ENCODE measurements at places on chromosomes 16 and 17. TPM values are rescaled to one million over a fixed set of nuclear protein-coding genes. Genes with fewer than 3 reads are reported as not detected.

TEKT1 gene
- total RNA-seq: not detected

FOXC2 gene
- total RNA-seq: 1.1 TPM

ASPHD1 gene
- 4.1 TPM for total RNA-seq

KRTAP3-1 gene
- not detected for total RNA-seq

GRCh38 chr17:81404558-81405165, 9.4 kb downstream of the BAHCC1 start:
- DNase-seq: no peak
- H3K27ac ChIP-seq: no peak overlapping the region
- H3K4me3 ChIP-seq: no peak overlapping the region
- peaks cover 35% of the 10 kb centered on the region for H3K4me1 ChIP-seq

- DNase-seq: no peak
- no peaks in the 10 kb centered on the region for H3K27me3 ChIP-seq
- no peaks in the 10 kb centered on the region for H3K4me1 ChIP-seq
- no peak overlapping the region for H3K4me3 ChIP-seq
- H3K36me3 ChIP-seq: no peaks in the 10 kb centered on the region
- H3K27ac ChIP-seq: no peak overlapping the region
Observed at GRCh38 chr17:53949473-53950090, 126.9 kb downstream of the KIF2B start.

- no peaks in the 10 kb centered on the region for H3K27me3 ChIP-seq
- no peaks in the 10 kb centered on the region for H3K4me1 ChIP-seq
- DNase-seq: no peak
- H3K4me3 ChIP-seq: no peak overlapping the region
- H3K36me3 ChIP-seq: no peaks in the 10 kb centered on the region
- H3K27ac ChIP-seq: no peak overlapping the region
Observed at GRCh38 chr17:27109346-27109745, 184.6 kb upstream of the WSB1 start.

DNA sequence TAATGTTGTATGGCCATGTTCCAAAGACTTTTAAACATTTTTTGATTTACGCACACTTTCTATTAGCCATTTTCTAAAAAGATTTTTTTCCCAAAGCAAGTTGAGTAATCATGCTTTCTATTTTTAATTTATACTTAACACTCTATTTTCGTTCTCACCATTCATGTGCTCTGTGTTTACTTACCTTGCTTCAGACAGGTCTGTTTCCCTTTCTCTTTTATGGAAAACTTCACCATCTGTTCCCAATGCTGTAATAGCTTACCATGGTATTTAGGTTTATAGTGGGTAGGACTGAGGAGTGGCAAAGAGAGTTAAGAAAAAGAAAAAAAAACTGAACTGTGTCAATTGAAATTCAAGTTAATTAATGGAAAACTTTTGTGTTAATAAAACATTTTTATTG, 37.5 kb upstream of the KCNJ16 start:
- H3K27ac ChIP-seq: no peak overlapping the region
- no peak for DNase-seq
- no peak overlapping the region for H3K4me3 ChIP-seq
- H3K4me1 ChIP-seq: peaks cover 2% of the 10 kb centered on the region
- no peaks in the 10 kb centered on the region for H3K27me3 ChIP-seq

DNA sequence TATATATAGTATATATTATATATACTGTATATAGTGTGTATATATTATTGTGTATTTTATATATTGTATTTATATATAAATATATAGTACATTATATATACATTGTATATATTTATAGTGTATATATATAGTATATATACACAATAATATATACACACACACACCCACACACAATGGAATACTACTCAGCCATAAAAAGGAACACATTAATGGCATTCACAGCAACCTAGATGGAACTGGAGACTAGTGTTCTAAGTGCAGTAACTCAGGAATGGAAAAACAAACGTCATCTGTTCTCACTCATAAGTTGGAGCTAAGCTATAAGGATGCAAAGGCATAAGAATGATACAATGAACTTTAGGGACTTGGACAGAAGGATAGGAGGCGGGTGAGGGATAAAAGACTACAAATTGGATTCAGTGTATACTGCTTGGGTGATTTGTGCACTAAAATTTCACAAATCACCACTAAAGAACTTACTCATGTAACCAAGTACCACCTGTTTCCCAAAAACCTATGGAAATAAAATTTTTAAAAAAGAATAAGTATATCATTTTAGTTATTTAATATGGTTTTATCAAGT, 201.9 kb upstream of the CDH11 start:
- no peaks in the 10 kb centered on the region for H3K27me3 ChIP-seq
- H3K4me3 ChIP-seq: no peak overlapping the region
- no peak overlapping the region for H3K27ac ChIP-seq
- no peak for DNase-seq
- no peaks in the 10 kb centered on the region for H3K36me3 ChIP-seq

DNA sequence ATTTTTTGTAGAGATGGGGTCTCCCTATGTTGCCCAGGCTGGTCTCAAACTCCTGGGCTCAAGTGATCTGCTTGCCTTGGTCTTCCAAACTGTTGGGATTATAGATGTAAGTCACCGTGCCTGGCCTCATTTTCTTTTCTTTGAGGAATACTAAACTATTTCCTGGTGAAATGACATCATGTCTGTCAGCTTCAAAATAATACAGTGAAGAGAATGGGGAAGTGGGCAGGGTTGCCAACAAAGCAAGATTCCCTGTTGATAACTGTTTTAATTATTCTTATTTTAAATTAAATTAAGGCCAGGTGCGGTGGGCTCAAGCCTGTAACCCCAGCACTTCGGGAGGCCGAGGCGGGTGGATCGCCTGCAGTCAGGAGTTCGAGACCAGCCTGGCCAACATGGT, 21.1 kb downstream of the PIPOX start:
- no peaks in the 10 kb centered on the region for H3K36me3 ChIP-seq
- H3K4me3 ChIP-seq: no peak overlapping the region
- no peak overlapping the region for H3K27ac ChIP-seq
- no peaks in the 10 kb centered on the region for H3K4me1 ChIP-seq
- peaks cover 27% of the 10 kb centered on the region for H3K27me3 ChIP-seq
- DNase-seq: no peak

- peak overlapping the region; percentile 72 for H3K27ac ChIP-seq
- no peaks in the 10 kb centered on the region for H3K27me3 ChIP-seq
- H3K4me1 ChIP-seq: peaks cover 36% of the 10 kb centered on the region
- DNase-seq: peak; percentile 85
Observed at GRCh38 chr17:42135664-42136653, 13.4 kb downstream of the HSPB9 start.

DNA sequence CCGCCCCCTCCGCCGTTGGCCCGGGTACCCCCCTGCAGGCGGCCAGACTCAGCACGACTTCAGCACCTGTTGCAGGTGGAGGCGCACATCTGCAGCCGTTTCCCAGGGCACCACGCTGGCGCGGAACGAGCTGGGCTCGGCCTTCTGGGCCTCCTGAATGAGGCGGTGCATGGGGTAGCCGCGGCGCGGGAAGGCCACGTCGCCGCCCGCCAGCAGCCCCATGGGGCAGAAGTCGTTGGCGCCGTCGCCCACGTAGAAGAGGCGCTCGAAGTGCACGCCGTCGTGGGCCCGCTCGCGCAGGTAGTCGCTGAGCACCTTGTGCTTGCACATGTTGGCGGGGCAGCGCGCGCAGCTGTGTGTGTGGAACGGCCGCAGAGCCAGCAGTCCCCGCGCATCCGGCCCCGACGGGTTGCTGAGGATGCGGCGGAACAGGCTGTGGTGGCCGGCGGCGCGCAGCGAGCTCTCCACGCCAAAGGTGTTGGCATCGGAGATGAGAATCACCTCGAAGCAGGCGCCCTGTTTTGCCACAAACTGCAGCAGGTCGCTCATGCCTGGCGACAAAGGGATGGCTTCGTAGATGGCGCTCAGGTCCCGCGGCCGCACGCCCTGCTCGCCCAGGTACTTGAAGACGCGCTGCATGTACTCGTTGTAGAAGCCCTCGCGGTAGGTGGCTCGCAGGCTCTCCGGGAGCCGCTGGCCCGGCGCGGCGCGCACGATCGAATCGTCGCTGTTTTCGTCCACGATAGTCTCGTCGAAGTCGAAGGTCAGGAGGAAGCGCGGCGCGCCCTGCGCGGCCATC, 6.2 kb downstream of the PHOSPHO1 start:
- H3K27me3 ChIP-seq: peaks cover 45% of the 10 kb centered on the region
- no peaks in the 10 kb centered on the region for H3K36me3 ChIP-seq
- H3K4me1 ChIP-seq: no peaks in the 10 kb centered on the region
- H3K4me3 ChIP-seq: no peak overlapping the region
- H3K27ac ChIP-seq: no peak overlapping the region

GRCh38 chr17:2176499-2177169, 121.7 kb downstream of the HIC1 start:
- DNase-seq: no peak
- H3K36me3 ChIP-seq: peaks cover 2% of the 10 kb centered on the region
- H3K27ac ChIP-seq: peak overlapping the region; percentile 72
- H3K4me1 ChIP-seq: peaks cover 67% of the 10 kb centered on the region
- no peak overlapping the region for H3K4me3 ChIP-seq

GRCh38 chr16:2959206-2959605, 4.9 kb upstream of the KREMEN2 start:
- peaks cover 60% of the 10 kb centered on the region for H3K27me3 ChIP-seq
- DNase-seq: no peak
- no peaks in the 10 kb centered on the region for H3K36me3 ChIP-seq

DNA sequence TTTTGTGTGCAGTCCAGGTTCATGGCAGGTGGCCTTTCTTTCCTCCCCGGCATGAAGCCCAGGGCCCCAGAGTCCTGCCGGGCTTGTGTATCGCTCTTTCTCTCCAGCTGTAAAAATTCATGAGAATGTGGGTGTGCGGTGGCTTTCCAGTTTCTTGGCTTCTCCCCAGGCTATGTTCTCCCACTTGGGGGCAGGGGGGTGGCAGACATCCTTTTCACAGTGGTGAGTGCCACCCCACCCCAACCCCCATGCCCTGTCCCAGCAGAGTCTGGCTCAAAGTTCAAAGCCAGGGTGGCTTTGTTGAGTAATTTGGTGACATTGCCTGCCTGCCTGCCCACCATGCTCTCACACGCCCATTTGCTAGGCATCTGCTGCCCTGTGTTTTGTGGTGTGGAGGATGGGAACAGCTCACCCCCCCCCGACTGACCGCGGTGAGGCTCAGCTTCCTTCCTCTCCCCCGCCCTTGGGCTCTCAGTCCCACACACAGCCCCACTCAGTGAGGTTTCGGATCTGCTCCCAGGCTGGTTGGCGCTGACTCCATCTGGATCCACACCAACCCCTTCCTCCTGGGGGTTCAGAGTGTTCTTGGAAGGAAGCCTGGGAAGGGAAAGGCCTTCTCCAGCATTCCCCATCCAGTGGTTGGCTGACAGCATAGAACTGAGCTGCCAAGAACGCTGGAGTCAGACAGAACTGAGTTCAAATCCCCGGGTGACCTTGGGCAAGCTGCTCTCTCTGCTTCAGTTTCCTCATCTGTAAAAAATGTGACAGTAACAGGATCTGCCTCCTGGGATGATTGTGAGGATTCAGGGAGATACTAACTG, 36.0 kb downstream of the CHD9 start:
- H3K4me3 ChIP-seq: no peak overlapping the region
- no peaks in the 10 kb centered on the region for H3K36me3 ChIP-seq
- no peaks in the 10 kb centered on the region for H3K27me3 ChIP-seq
- H3K4me1 ChIP-seq: peaks cover 18% of the 10 kb centered on the region

- peak; percentile 43 for DNase-seq
- H3K4me1 ChIP-seq: peaks cover 3% of the 10 kb centered on the region
- no peak overlapping the region for H3K27ac ChIP-seq
- H3K4me3 ChIP-seq: no peak overlapping the region
Observed at GRCh38 chr17:35766903-35767510, 6.3 kb downstream of the C17orf50 start.

DNA sequence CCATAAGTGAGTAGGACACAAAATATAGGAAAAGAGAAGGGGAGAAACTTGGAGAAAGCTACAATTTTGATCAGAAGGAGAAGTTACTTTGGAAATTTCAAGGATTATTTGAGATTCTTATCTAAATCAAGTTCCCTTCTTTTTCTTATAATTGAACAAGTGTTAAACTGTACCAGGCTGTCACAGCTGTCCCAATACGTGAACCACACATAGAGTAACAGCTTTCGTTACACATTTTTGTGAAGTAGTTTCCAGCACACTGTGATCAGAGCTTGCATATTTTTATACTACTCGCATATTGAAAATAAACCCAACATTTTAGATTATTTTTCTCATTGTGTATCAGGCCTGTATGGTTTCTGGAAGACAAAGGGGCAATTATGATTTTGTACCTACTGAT, 412.8 kb upstream of the PSMD7 start:
- DNase-seq: no peak
- H3K36me3 ChIP-seq: no peaks in the 10 kb centered on the region
- no peak overlapping the region for H3K27ac ChIP-seq
- no peaks in the 10 kb centered on the region for H3K4me1 ChIP-seq

GRCh38 chr17:50660042-50660886, 25.6 kb downstream of the ABCC3 start:
- H3K27me3 ChIP-seq: no peaks in the 10 kb centered on the region
- H3K36me3 ChIP-seq: peaks cover 2% of the 10 kb centered on the region
- H3K27ac ChIP-seq: peak overlapping the region; percentile 72

- H3K27me3 ChIP-seq: no peaks in the 10 kb centered on the region
- H3K4me3 ChIP-seq: no peak overlapping the region
- no peaks in the 10 kb centered on the region for H3K36me3 ChIP-seq
- no peak for DNase-seq
- H3K4me1 ChIP-seq: peaks cover 12% of the 10 kb centered on the region
Observed at GRCh38 chr16:19749571-19750080, 31.6 kb downstream of the IQCK start.

DNA sequence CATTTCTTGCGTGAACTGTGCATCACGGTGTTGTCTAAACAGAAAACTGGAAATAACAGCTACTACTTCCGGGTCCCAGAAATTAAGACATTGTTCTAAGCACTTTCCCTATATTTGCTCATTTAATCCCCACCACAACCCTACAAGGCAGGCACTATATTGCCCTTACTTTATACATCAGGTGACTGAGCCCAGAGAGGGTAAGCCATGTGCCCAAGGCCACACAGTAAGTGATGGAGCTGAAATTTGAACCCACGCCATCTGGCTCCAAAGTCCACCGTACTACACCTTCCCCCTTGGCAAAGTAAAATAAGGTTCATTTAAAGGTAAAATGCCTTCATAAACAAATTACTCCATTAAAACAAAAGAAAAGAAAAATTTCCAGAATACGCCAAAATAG, 33.2 kb downstream of the COTL1 start:
- no peak for DNase-seq
- no peak overlapping the region for H3K4me3 ChIP-seq
- H3K27ac ChIP-seq: no peak overlapping the region
- H3K4me1 ChIP-seq: peaks cover 9% of the 10 kb centered on the region
- H3K27me3 ChIP-seq: no peaks in the 10 kb centered on the region

DNA sequence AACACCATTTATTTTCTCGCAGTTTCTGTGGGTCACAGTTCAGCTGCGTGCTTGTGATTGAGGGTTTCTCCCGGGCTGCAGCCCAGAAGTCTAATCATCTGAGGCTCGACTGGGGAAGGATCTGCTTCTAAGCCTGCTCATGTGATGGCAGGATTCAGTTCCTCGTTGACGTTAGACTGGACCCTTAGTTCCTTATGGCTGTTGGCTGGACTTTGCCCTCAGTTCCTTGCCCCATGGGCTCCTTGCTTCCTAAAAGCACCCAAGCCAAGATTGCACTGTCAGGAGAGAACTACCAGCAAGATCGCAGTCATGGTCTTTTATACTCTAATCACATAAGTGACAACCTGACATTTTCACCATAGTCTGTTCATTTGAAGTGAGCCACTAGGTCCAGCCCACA, 250.0 kb downstream of the PRKCA start:
- no peaks in the 10 kb centered on the region for H3K27me3 ChIP-seq
- no peak overlapping the region for H3K4me3 ChIP-seq
- H3K4me1 ChIP-seq: peaks cover 23% of the 10 kb centered on the region
- no peak for DNase-seq
- H3K36me3 ChIP-seq: no peaks in the 10 kb centered on the region
- no peak overlapping the region for H3K27ac ChIP-seq

- peak overlapping the region; percentile 47 for H3K27ac ChIP-seq
- H3K36me3 ChIP-seq: peaks cover 7% of the 10 kb centered on the region
- no peak overlapping the region for H3K4me3 ChIP-seq
- H3K27me3 ChIP-seq: no peaks in the 10 kb centered on the region
- DNase-seq: peak; percentile 48
Observed at GRCh38 chr17:80959330-80960036, 32.2 kb upstream of the CHMP6 start.

Measured in IMR-90 (cell line).